ENCODE measurements at places on chromosomes 13 and 19.

- DNase-seq: no peak
Observed at GRCh38 chr13:103078158-103078557, 11.9 kb upstream of the SLC10A2 start.

DNA sequence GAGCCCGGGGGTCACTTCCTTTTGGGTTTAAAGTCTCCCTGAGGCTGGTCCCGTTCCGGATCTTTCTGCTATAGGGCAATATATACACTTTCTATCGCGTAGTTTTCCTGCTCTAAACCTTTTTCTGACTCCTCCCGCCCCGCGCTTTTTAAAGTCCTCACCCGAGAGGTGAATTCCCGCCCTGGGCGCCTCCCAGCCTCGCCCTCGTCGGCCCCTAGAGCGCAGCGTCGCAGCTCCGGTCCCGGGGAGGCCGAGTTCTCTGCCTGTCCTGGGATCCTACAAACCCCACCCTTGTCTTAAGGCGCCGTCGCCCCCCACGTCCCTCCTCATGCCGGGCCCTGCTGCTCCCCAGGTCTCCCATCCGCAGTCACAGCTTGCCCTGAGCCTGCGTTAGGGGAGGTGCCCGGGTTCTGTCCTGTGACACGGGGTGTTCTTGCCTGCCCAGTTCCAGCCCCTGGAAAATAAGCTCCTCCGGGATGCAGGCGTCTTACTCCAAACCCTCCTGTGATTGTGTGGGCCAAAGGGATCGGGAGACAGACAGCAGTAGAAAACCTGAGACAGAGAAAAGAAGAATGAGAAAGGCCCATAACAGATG lies 491 bp downstream of the ZNF525 start:
- DNase-seq: no peak

DNA sequence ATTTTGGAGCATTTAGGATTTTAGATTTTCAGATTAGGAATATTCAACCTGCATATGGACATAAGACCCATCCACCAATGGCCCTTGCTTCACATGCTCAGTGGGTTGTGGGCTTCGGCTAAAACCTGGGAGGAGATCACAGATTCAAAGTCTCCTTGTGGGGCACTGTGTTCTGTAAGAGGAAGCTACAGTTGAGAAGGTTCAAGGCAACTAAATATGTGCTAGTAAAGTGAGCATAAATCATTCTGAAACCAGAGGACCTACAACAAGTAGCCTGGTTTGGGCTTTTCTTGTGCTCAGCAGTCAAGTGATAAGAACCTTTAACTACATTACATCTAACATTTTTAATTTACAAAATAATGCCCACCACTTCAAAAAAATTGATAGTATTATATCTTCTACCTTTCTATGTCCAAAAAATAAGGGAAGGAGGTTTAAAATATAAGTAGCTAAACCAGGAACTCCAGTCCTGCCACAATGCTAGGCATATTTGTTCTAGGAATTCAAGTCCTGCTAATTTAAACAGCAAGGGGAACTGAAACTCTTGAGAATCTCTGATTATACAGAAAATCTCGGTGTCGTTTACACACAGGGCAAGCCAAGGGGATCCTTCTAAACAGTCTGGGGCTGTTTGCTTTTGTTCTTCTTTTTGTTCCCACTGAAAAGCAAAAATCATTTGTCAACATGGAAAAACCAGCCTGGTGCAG lies 36.6 kb downstream of the FOXO1 start:
- DNase-seq: no peak

DNA sequence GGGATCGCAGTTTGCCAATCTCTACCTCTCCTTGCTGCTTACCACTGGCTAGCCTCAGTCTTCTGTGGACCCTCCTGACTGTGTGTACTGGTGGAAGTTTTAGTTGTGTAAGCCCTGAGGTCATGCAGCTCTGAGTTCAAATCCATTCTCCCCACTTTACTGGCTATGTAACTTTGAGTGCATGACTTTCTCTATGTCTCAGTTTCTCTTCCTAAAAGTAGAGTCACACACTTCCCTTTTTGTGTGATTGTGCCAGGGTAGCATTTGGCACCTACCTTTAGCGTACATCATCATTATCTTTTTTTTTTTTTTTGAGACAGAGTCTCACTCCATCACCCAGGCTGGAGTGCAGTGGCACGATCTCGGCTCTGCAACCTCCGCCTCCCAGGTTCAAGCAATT lies 70.3 kb downstream of the MAP4K1 start:
- no peak for DNase-seq

DNA sequence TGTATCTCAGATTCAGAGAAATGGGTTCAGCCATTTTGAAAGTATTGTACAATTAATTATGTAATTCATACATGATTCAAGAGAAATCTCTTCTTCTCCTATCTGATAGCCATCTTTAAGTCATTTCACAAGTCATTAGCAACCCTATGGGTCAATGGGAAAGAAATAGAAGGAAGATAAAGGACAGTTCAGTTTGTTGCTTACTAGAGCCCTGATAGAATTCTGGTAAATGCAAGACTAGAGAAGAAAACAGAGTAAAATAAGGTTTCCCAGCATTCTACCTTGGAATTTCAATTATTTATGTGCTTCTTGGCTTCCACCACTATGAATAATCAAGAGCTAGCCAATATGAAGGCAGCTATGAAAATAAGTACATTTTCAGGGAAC lies 117.7 kb downstream of the LHFPL6 start:
- DNase-seq: no peak

DNA sequence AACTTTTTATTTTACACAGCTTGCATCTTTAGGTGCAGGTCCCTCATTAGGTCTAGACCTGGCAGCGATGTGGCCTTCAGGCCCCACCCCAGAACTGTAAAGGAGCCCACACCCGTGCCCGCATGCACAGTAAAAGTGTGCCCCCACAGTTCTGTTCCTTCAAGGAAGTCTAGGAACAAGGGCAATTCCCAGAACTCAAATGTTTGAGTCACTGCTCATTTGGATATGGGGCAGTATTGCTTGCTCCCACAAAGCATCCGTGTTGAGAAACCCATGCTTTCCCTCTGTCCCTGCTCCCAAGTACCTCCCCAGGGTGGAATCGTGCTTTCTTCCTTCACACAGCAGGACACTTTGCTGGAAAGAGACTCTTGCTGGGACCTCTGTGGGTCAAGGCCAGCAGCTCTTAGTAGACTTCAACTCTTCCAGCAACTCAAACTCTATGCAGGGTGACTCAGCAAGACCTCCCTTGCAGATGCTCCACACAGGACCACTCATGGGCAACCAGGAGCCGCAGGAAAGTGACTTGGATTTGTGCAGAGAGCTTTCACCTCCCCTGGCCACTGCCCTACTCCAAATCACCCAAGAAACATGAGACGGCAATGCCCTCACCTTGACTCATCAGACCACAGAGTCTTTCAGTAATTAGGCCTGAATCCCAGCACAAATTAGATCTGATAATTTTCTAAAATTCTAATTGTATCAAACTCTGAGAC lies 12.3 kb downstream of the SLC7A1 start:
- DNase-seq: no peak

- DNase-seq: no peak
Observed at GRCh38 chr13:76733671-76734070, 152.5 kb downstream of the KCTD12 start.

DNA sequence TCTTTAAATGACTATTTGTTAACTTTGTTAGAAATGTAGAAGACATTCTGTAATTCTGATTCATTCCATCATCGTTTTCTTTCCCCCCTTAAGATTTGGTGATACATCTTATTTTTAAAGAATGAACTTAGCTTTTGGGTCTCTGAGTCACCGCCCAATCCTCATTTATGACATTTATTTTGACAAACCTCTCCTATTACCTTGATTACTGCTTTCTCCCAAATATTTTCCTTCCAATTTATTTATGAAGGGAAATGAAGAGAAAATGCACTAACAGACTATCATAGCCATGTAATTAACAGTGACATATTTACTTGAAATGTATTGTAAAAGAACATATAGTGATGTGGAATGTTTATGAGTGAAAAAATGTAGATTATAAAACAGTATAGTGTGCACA lies 241.6 kb downstream of the DCLK1 start:
- no peak for DNase-seq

GRCh38 chr13:90246687-90247345 lies 1100.7 kb upstream of the MIR17HG start:
- no peak for DNase-seq

GRCh38 chr19:1364070-1364704 lies 19.5 kb upstream of the NDUFS7 start:
- DNase-seq: no peak

DNA sequence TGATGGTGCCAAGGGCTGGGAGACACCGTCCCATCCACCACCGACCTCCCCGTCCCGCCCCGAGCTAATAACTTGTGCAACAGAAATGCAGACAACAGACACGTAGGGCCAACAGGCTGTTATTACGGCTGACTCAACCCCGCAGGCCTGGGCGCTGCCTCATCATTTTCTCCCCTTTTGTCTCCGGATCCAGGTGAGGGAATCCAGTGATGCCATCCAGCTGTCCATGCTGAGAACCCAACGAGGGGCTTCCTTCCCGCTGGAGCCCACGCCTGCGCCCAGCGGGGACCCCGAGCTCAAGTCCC lies 6.4 kb upstream of the DIRAS1 start:
- DNase-seq: no peak

DNA sequence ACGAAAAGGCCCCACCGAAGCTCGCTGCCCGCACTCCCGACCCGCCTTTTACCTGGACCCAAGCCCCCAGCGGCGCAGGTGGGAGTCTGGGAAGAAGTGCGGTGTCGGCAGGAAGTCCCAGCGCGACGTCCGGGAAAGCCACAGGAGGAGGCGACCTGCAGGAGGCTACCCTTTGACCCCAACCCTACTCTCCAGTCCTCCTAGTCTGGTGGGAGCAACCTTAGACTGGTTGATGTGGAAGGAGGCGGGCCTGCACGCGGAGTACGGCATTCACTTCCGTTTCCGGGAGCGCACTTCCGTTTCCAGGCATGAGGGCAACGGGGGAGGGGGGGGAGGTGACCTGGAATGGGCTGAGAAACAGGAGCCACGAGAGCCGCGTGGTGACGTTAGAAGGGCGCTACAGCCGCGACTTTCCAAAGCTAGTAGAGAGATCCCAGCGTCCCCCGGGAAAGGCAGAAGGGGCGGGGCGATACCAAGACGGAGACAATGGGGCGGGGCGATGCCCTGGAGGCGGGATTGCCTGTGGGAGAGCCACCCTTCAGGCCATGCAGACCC lies 28.5 kb downstream of the ZNF266 start:
- DNase-seq: peak; percentile 83

DNA sequence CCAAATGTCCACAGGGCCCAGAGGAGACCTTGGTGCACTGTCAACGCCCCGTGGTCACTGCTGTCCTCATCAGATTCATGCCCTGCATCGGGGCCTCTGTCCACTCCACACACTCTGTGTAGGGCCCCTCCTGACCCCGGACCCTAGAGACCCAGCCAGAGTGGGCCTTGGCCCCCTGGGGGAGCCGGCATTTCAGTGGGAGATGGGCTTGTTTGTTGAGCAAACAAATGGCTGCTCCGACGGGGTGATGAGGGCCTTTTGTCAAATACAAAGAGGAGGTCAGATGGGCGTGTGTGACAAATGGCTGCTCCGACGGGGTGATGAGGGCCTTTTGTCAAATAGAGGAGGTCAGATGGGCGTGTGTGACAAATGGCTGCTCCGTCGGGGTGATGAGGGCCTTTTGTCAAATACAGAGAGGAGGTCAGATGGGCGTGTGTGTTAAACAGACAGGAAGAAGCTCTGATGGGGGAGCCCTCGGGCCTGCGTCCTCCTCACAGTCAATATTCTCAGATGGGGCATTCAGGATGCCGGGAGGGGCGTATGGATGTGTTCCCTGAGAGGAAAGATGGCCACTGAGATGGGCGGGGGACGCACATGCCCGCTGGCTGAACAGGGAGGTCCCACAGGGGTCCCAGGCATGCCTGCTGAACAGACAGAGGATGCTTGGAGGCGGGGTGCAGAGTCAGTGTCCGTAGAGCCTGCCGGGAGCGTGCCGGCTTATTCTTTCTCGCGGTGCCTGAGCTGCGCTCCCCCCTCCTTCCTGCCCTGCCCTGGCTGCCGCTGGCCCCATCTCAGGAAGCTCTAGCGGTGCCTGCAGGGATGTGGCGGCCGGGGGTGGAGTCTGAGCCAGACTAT lies 36.3 kb downstream of the SMIM24 start:
- DNase-seq: peak; percentile 81

- no peak for DNase-seq
Observed at GRCh38 chr13:28611654-28612131, 47.2 kb upstream of the POMP start.

DNA sequence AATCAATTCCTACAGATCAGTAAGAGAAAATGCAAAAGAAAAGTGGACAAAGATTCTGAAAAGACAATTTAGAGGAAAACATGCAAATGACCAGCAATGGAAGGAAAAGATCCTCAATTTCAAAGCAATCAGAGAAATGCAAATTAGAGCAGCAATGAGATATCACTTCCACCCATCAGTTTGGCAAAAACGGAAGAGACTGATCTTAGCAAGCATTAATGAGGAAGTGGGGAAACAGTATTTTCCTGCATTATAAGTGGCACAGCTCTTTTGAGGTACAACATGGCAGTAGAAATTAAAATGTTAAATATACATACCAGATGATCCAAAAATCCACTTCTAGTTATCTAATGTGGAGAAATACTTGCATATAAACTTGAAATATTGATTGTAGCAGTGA lies 69.1 kb upstream of the SLC7A1 start:
- no peak for DNase-seq

- no peak for DNase-seq
Observed at GRCh38 chr19:5473646-5474045, 18.4 kb downstream of the ZNRF4 start.

DNA sequence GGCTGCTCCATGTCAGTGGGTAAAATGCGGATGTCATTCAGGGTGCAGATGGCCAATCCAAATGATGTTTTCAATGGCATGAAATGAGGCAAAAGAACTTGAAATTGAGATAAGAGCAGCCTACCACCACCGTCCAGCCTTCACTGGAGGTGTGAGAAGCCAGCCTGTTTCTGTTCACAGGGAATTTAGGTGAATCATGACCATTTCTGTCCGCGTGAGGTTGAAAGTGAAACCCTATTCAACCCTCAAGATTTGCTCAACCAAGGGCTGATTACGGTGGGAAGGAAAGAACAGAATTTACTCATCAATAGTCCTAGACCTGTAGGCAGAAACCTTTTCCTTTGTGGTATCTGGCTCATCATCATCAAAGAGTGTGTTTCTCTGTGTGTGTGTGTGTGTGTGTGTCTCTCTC lies 370.7 kb downstream of the COG6 start:
- DNase-seq: no peak

DNA sequence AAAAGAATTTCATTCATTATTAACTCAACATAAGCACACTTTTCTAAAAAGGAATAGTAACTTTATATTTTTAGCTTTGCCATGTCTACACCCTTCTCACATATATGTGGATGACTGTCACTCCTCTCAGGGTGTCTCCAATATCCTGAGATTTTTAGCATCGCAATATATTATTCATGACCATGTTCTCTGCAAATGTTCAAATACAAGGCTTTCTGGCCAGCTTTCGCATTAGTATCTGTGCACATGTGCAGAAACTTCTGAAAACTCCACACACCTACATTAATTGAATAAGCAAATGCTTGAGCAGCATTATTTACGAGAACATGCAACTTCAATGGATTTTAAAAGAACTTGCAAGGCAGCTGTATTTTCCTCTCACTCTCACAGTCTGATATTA lies 334.8 kb downstream of the PCDH9 start:
- DNase-seq: no peak

GRCh38 chr19:29076161-29076560 lies 136.8 kb downstream of the UQCRFS1 start:
- no peak for DNase-seq

- no peak for DNase-seq
Observed at GRCh38 chr13:48333976-48334375, 30.4 kb downstream of the RB1 start.

- DNase-seq: peak; percentile 64
Observed at GRCh38 chr19:41351339-41352245, 2.1 kb downstream of the TGFB1 start.

GRCh38 chr13:46660416-46660815 lies 107.4 kb downstream of the LRCH1 start:
- no peak for DNase-seq
